NCI-H187 treated with DMSO at 0.1 percent for 48 hours (cell line): ENCODE measurements at places on chromosomes 2 and 18.

DNA sequence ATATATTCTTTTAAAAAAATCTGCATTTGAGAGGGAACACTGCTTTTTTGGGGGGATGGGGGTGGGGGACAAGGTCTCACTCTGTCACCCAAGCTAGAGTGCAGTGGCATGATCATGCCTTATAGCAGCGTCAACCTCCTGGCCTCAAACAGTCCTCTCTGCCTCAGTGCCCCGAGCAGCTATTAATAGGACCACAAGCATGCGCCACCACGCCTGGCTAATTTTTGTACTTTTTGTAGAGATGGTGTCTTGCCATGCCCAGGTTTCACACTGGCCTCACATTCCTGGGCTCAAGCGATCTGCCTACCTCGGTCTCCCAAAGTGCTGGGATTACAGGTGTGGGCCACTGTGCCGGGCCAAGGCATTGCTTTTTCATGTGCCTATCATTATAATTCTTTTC, 154.2 kb downstream of the ATAD2B start:
- no peak for DNase-seq

DNA sequence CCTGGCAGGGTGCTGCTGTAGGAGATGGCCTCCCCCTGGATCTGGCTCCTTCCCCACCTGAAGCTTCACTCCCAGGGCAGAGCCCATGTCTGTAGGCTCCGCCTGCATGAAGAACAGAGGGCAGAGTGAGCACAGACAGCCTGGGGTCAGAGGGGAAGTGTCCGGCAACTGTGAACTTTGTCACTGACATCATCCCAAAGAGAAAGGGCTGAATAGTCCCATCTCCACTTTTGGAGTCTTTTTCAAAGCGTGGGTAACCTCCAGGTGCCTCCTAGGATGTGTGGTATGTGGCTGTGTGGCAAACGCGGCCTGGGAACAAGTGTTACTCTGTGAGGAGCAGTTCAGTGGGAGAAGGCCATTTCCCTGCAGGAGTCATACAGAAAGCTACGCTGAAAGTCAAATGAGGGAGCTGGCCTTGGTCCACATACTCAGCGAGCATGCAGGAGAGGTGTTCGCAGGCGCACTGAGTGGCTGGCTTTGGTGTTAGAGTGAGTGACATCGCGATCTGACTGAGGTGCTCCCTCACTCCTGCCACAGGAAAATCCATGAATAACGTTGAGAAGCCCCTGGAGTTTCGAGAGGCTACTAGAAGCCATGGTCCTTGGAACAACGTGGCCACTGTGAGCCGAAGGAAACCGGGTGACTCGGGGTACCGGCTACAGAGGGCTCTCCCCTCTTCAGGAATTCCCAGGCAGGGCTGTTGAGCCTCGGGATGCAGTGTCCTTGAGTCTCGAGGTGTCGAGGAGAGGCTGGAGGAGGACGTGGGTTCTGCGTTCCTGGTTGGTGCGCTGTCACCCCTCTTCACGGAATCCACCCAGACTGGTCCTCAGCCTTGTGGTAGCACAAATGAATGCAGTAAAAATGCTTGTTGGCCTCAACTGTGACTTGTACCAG, 54.7 kb downstream of the CABLES1 start:
- no peak for DNase-seq

- DNase-seq: no peak
Measured at GRCh38 chr2:203543898-203544328, 8.8 kb upstream of the RAPH1 start.

- no peak for DNase-seq
Measured at GRCh38 chr2:119455066-119455718, 23.5 kb downstream of the TMEM37 start.

GRCh38 chr2:109721135-109721534, 73.0 kb upstream of the RGPD5 start:
- no peak for DNase-seq
